ENCODE measurements at places on chromosomes 2 and 18. TPM values are rescaled to one million over a fixed set of nuclear protein-coding genes. Genes with fewer than 3 reads are reported as not detected.
A peak's percentile ranks its signal among the peaks of the same experiment; 100 is the strongest.

GCG gene
- total RNA-seq: not detected

DNA sequence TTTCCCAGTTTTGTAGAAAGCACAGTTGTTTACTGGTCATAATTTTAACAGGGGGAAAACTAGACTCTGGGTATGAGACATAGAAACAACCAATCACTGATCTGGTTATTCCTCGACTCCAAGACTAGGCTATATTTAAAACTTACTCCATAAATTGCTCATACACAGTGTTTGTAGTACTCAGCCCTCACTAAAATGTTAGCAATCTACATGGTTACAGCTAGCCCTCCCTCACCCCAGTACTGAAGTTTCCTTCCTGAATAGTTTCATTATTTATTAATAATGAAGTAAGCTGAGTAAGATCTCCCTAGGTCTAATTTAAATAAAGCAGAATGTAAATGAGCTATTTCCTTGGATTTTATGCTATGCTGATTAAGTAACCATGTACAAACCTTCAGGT, 275.1 kb downstream of the CDH20 start:
- H3K4me1 ChIP-seq: peaks cover 40% of the 10 kb centered on the region
- H3K4me3 ChIP-seq: no peak overlapping the region
- H3K36me3 ChIP-seq: no peaks in the 10 kb centered on the region
- DNase-seq: no peak

GPR45 gene
- not detected for total RNA-seq

DNA sequence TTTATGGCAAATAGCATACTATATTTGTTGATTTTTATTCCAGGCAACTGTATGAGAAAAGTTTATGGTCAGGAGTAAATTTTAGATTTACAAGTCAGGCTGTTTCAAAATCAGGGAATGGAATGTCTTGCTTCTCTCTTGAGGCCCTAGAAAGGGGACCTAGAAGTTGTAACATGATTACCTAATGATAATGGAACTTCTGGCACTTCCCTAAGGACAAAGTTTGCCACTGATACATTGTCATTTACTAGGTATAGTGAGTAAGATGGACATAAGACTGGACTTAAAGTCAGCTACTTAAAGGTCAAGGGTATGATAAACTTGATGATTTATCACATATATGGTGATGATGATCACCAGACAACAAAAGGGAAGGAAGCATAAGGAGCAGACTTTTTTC, 103.3 kb upstream of the VRK2 start:
- H3K27me3 ChIP-seq: no peaks in the 10 kb centered on the region
- no peak overlapping the region for H3K27ac ChIP-seq
- peak; percentile 8 for DNase-seq

SLC9A2 gene
- total RNA-seq: 0.52 TPM

- H3K27ac ChIP-seq: no peak overlapping the region
- H3K36me3 ChIP-seq: peaks cover 8% of the 10 kb centered on the region
- DNase-seq: peak; percentile 50
- peaks cover 15% of the 10 kb centered on the region for H3K4me1 ChIP-seq
These were observed 4.6 kb downstream of the PTGR3 start for GRCh38 chr18:75204269-75204731.

ADD2 gene
- total RNA-seq: 3.0 TPM

CACNB4 gene
- total RNA-seq: 8.1 TPM

Data from lung (tissue), 17 donors.